Stimulated activated CD8-positive, alpha-beta memory T cell treated with anti-CD3 and anti-CD28 coated beads, Interleukin-7, amount 100 ng/mL, for 48 hours (primary cell): ENCODE measurements at places on chromosomes 13 and 19.

DNA sequence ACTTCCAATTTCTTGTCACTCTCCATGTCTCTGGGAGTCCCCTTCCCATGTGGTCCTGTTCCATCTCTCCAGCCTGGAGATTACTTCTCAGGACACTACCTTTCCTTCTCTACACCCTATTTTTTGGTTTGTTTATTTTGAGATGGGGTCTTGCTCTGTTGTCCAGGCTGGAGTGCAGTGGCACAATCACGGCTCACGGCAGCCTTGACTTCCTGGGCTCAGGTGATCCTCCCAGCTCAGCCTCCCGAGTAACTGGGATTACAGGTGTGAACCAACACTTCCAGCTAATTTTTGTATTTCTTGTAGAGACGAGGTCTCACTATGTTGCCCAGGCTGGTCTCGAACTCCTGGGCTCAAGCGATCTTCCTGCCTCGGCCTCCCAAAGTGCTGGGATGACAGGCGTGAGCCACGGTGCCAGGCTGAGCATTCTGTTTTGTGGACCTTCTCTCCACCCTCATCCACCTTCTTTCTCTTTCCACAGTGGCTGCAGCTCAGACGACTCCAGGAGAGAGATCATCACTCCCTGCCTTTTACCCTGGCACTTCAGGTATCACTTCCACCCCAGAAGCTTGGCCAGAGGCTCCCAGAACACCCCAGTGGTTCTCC is 644 bp downstream of the HCST start:
- no peak for DNase-seq

GRCh38 chr19:18919900-18920214 is 342 bp downstream of the DDX49 start:
- DNase-seq: no peak

- no peak for DNase-seq
These were observed 473.6 kb upstream of the SPRY2 start for GRCh38 chr13:80814541-80814940.

GRCh38 chr19:51525651-51526050 is 5.8 kb downstream of the SIGLEC6 start:
- no peak for DNase-seq

DNA sequence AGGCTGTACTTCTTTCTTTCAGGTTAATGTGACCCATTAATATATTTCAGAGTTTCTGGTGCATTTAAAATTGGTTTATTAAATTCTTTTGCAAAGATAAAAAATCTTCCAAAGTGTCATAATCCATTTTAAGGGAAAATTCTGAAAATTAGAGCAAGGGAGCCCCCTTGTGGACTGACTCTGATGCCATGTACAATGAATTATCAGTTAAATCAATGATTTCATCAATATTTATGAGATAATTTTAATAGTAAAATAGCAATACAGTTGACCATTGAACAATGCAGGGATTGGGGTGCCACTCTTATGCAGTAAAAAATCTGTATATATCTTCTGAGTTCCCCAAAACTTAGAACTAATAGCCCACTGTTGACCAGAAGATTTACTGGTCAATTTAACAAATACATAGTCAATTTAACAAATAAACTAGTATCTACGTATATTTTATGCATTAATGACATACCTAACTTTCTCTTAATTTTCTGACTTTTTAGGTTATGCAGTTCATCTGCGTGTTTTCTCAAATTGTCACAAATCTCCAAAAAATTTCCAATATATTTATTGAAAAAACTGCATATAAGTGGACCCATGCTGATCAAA is 479.1 kb upstream of the MIR17HG start:
- no peak for DNase-seq

DNA sequence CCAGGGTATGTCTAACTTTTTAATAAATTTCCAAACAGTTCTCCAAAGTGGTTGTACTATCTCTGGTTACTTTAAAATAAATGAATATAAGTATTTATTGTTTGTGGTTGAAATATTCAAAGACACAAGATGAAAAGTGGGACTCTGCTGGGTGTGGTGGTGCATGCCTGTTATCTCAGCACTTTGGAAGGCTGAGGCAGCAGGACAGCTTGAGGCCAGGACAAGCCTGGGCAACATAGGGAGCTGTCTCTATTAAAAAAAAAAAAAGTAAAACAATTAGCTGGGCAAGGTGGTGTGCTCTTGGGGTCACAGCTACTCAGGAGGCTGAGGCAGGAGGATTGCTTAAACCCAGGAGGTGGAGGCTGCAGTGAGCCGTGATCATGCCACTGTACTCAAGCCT is 10.4 kb downstream of the PNMA8A start:
- no peak for DNase-seq

DNA sequence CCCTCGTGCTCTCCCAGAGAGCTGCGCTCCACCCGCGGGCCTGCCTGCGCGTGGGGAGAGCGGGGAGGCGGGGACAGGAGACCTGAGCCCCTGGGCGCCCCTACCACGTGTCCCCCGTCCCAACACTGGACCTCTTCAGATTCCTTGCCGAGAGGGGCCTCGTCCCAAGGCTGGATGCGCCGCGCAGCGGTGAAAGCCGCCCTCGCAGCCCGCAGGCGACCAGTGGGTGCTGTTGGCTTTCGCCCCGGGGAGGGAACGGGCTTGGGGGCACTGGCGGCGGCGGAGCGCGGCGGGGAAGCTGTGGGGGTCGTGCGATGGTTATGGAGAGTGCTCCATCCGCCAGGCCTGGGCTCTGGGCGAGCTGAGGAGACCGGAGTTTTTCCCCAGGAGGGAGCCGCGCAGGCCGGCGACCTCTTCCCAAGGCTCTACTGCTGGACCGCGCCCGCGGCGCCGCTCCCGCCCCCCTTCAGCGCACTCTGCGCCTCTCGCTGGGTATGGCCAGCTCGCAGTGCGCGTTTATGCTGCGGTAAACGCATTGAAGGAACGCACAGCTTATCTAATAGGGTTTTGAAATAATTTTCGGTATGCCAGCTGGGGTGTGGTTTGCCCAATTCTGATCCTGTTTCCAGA is 17.2 kb upstream of the RNF17 start:
- DNase-seq: no peak

GRCh38 chr19:7643031-7643415 is 6.1 kb downstream of the STXBP2 start:
- no peak for DNase-seq

GRCh38 chr19:51043497-51043896 is 8.7 kb upstream of the KLK12 start:
- DNase-seq: no peak

- no peak for DNase-seq
These were observed 699 bp downstream of the RCBTB2 start for GRCh38 chr13:48532256-48532505.

GRCh38 chr13:30569901-30570576 is 47.7 kb upstream of the USPL1 start:
- no peak for DNase-seq

- no peak for DNase-seq
These were observed 1496.0 kb downstream of the UQCRFS1 start for GRCh38 chr19:27716922-27717321.

DNA sequence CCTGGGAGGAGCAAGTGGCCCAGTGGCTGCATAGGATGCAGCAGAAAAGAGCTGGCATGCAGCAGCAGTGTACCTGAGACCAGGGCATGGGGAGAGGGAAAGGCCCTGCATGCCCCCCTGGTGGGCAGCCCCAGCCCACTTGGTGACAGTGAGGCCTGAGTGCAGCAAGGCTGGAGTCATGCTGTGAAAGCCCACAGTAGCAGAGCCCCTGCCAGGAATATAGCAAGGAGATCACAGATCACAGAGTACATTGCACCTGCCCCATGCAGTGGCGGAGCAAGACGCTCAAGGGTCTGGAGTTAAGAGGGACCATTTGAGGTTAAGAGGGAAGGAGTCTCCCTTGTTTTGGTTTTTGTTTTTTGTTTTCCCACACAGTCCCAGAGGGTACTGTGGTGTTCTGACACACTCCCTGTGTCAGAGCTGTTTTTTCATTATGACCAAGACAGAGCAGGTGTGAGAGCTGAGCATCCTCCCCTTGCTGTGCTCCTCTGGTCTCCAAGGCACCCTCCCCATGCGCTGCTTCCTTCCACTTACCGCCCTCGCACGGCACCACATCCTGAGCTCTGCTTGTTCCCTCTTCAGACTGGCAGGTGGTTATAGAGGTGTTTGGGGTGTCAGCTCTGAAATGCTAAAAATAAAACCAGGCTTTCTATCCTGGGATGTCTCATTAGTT is 85.0 kb upstream of the UBL3 start:
- DNase-seq: peak; percentile 81

DNA sequence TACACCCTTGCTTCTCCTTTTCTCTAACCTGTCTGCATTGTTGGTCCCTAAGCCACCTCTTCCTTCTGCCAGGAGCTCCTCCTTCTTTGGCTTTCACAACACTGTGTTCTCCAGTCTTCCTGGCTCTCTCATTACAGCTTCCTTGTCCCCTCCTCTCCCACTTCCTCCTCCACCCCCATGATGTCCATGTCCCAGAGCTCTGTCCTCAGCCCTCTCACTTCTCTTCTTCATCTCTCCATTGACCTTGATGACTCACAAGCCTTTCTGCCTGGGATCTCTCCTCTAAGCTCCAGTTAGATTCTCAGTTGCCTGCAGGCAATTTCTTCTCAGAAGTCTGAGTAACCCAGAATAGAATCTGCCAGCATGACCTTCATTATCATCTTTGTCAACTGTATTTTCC is 100.3 kb upstream of the WASF3 start:
- DNase-seq: no peak

DNA sequence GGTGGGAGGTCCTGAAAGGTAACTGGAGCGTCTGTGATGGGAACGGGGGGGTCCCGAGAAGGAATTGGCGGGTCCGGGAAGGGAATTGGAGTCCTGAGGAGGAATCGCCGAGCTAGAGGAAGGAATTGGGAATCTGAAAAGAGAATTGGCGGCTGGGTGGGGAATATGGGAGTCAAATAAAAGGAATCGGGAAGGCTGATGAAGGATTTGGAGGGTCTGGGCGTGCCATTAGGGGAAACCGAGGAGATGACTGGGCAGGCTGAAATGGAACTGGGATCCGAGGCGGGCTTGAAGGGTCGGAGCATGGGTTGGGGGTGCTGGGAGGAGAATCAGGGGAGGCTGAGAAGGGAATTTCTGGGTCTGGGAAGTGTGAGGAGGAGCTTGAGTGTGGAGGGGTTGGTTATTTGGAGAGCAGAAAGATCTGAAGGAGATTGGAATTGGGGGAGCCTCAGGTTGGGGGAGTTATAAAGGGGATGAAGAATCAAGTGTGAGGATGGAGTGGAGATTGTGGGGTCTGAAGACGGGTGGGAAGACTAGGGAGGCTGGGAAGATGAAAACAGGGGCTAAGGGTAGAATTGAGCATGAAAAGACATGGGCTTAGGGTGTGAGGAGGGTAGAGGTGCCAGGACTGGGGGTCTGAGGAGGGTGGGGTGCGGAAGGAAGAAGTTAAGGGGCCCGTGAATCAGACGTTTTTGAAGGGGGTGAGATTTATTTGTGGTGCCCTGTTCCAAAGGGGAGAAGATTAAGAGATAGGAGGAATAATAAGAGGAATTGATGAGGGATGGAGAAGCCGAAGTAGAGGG is 718 bp downstream of the ACTN4 start:
- no peak for DNase-seq

GRCh38 chr19:11073568-11073967 is 15.7 kb upstream of the LDLR start:
- no peak for DNase-seq

DNA sequence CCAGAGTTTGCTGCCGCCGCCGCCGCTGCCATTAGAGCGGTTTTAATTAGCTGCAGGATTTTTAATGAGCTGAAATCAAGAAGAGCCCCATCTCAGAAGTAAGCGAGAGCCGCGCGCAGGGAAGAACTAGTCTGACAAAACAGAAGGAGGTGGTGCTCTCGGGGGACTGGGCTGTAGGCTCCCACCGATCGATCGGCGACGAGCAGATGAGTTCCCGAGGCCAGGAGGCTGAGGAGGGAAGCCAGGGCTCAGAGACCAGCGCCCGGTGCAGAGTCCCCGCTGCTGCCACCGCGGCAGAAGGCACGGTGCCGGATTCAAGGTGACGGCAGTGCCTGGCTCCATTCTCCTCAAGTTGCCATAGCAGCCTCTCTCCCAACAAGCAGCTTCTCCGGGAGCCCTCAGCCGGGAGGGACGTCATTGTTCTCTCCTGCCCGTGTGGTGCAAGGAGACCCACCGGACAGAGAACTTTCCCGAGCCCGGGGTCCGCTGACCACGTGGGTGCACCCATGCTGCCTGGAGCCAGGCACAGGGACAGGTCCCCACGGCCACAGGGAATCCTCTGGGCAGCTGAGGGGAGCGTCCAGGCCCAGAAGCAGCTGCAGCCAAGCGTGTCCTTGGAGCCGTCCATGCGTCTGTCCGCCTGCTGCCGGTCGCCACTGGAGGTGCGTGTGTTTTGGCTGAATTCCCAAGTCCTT is 62.9 kb downstream of the CHST8 start:
- DNase-seq: no peak

GRCh38 chr13:103883698-103884097 is 817.5 kb upstream of the SLC10A2 start:
- DNase-seq: no peak

GRCh38 chr19:2219726-2220125 is 16.4 kb downstream of the PLEKHJ1 start:
- DNase-seq: no peak

DNA sequence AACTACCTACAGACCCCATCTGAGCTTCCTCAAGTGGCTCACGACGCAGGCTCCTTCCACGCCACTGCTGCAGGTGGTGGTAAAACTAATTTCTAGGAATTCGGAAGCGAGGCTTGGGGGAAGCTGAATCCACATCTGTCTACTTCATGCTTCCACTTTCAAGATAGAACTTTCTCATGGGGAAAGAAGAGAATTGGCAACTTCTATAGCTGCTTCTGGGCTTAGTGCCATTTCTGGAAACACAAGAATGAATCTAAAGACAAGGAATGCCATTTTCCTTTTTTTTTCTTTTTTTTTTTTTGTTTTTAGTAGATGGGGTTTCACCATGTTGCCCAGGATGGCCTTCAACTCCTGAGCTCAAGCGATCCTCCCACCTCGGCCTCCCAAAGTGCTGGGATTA is 2.8 kb upstream of the NLRP12 start:
- DNase-seq: no peak

DNA sequence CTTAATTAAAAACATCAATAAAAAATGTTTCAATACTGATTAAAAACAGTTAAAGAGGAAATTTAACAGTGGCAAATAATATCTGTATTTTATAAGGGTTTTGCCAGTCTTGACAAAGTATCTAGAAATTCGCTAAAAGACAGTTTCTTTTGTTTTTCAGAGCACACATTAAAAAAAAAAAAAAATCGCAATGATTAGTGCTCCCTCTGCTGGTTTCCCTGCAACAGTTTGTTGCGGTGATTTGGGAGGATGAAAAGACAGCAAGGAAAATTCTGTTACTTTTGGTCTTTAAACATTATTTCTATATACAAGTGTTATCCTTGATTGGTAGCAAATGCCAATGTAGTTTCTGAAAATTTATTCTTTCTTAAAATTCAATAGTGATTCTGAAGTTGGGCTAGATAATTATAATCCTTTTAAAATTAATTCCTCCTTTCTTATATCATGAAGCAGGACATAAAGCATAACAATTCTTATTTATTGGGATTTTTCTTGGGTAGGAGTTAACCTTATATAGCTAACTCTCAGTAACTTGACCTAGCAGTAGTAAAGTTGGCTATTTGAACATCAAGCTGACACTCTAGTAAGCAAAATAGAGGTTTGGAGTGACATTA is 23.1 kb upstream of the SPRY2 start:
- no peak for DNase-seq

GRCh38 chr13:26300140-26300539 is 46.2 kb downstream of the CDK8 start:
- DNase-seq: peak; percentile 10

- no peak for DNase-seq
These were observed 27.1 kb downstream of the POU4F1 start for GRCh38 chr13:78576261-78576660.
